ENCODE measurements at places on chromosomes 11 and 22.

DNA sequence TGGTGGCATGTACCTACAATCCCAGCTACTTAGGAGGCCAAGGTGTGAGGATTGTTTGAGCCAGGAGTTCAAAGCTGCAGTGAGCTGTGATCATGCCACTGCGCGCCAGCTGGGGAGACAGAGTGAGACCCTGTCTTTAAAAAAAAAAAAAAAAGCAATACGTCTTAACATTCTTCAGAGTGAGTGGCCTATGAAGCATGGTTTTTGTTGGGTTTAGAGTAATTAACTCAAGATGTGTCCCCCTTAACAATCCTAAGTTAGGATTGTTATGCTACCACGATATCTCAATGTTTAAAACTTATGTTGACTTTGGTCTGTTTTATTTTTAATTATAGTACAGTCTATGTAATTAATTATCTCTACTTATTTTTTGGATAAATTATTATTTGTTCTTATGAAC is 156.1 kb downstream of the HIPK3 start:
- DNase-seq: no peak

DNA sequence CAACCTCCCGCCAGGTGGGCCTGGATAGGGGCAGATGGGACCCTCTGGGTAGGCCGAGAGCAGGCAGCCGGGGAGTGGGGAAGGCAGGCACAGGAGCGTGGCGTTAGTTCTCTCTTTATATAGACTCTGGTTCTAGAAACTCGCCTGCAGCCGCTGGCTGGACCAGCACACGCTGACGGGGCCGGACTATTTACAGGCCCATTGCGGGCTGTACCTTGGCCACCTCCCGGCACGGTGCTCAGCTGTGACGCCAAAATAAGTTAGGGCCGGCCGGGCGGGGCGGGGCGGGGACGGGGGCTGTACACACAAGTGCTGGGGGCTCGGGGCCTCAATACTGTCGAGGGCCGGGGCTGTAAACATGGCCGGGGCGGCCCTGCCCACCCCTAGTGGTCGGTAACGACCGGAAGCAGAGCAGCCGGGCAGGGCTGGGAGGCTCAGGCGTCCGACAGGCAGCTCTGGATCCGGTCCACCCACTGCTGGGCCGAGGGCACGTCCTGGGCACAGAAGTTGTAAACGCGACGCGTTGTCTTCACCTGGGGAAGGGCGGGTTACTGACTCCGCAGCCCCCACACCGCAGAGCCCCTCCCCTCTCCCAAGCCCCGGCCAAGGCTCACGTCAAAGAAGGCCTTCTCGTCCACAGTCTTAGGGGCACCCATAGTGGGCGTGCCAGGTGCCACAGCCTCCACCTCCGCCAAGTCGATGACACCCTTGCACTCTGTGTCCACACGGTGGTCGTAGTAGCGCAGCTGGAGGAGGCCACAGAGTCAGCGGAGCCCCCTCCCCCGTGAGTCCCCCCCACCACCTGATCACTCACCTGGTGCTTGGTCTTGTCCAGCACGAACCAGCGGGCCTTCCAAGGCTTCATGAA is 27.9 kb downstream of the SBF1 start:
- DNase-seq: no peak

GRCh38 chr22:50270666-50271394 is 650 bp upstream of the MAPK11 start:
- peak; percentile 55 for DNase-seq

DNA sequence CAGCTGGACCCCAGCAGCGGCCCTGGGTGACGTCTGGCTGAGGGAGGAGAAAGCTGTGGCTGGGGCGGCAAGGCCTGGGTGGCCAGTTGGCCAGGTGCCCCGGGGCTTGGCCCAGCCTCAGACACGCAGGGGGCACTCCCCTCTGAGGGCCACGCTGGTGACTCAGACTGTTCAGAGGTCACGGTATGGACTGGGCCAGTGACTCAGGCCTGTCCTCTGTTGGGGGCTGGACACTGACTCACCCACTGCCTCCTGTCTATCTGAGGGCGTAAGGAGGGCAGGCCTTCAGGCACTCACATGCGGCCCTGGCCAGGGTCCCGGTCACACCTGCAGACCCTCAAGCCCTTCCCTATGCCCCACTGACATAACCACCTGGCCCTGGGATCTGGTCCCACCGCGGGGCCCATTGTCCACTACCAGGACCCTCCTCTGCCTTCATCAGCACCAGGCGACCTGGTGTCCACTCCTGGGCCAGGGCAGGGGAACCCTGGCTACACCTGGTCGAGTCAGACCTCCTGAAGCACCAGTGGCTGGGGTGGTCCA is 3.7 kb upstream of the MUC5AC start:
- no peak for DNase-seq

DNA sequence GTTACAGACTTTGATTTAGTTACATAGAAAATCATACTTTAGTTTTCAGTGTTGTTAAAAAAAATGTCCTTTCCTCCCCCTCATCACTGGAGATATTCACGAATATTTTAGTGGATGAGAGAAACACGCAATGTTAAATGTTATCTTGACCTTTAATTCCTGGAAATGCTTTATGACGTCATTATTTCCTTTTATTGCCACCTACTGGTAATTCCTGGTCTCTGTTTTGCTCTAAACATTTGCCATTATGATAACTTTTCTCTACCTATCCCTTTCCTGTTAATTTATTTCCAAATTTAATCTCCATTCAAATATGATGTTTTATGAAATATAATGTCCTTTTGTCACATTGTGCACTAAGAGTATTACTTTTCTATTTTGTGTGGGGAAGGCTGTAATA is 770.6 kb downstream of the FAM181B start:
- DNase-seq: no peak

- DNase-seq: peak; percentile 64
Measured at GRCh38 chr11:118342503-118343161, at the start of gene CD3D. TSS of gene CD3D (minus strand) at chr11:118342705. CDS start at chr11:118342607, 98 bp downstream.

- DNase-seq: no peak
Measured at GRCh38 chr11:81222491-81222890, 1511.2 kb downstream of the FAM181B start.

GRCh38 chr22:31089160-31090100 is 8.3 kb downstream of the SMTN start:
- DNase-seq: no peak

DNA sequence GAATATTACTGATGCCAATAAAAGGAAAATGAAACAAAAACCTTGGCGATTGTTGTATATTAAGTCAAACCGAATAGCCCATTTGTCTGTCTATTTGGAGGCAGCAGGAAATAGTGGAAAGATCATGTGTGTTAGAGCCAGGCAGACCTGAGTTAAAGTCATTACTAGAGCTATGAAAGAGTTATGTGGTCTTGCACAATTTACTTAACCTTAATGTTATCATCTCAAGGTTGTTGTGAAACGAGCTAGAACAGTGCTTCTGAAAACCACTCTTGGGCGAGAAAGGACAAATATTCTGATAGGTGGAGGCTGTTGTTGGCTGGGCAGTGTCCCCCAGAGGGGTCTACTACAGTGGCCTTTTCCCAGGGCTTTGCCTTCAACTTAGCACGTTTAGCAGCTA is 60.0 kb upstream of the NUP160 start:
- no peak for DNase-seq

GRCh38 chr11:64474680-64475079 is 115.7 kb downstream of the RPS6KA4 start:
- DNase-seq: no peak

DNA sequence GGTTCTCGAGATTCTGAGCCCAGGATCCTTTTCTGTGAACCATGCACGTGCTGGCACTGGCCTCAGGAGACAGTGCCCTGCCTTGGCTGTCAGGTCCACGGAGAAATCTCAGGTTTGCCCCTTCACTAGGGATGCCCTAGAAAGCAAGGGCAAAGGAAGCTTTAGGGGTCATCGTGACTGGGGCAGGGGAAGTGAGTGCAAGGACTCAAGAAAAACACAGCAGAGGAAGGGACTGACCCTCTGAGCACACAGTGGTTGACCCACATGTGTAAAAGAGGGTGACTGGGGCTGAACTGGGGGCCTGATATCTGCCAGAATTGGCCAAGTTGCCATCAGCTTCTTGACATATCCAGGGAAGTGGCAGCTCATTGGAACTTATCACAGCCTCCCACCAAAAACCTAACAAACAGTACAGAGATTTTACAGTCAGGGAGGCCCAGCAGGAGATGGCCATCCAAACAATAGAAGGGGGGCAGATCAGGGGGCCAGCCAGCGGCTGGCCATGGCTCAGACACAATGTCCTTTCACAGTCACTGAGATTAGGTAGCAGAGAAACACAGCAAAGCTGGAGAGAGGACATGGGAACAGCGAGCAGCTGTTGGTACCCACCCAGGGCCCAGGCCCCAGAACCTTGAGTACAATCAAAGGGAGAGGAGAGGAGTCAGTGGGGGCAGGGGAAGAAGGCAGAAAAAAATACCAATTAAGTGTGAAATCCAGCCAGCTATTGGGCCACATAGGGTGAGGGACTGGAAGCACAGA is 4.4 kb downstream of the TMEM121B start:
- DNase-seq: no peak

DNA sequence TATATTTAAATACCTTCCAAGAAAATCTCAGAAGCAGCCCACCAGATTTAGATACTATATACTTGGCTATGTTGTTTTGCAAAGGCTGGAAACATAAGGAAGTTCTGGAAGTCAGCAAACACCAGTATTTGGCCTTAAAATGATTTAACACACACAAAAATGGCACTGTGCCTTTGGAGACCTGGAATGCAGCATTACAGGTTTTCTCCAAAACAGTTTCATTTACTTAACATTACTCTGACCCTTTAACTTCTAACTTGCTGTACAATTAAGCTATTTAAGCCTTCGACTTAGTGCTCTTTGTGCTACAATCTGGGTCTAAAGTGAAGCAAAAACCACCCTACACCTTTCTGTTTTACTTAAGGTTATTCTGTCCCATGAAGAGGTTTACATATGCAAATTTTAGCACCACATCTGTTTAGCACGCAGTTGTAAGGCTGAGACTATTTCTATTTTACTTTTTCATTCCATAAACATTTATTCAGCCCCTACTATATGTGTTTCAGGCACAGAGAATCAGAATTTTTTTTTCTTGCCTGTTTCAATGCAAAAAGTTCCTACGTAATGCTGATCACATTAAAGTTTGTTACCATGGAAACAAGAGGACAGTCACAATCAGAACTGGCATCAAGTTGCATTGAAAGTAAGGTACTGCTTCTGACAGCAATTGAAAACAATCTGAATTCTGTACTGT is 70.3 kb downstream of the MAML2 start:
- DNase-seq: no peak

- peak; percentile 27 for DNase-seq
Measured at GRCh38 chr22:27801616-27802345, at the start of gene MN1. TSS of gene MN1 (minus strand) at chr22:27801756. CDS start at chr22:27800543, 1,213 bp downstream.

DNA sequence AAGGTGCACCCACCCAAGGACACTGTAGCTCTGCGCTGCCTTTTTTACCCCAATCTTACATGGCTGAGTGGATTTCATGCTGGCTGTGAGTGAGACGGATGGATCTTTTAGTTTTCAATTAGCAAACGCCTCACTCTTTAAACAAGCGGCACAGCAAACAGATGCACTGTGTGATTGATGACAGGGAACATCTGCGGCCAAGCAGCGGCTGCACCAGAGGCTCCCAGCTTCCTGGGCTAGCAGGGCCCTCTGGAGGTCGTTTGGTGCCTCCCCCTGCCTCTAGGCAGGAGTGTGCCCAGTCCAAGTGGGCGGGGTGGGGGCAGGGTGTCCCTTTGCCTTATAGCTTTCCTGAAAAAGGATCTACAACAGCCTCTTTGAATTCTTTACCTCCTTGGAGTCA is 2.1 kb upstream of the DRD2 start:
- DNase-seq: no peak

DNA sequence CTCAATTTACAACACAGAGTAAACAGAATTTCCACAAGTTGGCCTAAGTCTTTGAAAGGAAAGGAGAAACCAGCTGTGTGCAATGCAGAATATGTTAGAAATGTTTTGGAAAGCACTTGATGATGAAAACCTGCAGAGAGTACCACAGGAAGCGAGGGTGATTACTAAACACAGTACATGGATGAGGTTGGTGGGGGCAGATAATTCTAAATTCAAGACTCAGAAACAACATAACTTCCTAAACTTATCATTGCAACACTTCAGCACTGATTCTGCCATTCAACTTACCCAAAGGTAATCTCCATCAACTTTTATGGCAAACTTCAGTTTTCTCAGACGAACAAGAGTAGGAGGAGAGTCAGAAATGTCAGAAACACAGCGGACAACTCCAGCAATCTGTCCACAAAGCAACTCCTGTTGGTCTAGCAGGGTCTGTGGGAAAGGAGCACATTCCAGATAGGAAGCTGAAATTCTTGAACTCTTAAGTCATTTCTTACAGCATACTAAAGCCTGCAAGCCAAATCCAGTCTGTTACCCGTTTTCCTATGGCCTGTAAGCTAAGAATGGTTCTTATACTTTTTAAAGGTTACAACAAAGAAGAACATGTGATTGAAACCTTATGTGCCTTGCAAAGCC is 6.8 kb downstream of the HPS4 start:
- DNase-seq: no peak

DNA sequence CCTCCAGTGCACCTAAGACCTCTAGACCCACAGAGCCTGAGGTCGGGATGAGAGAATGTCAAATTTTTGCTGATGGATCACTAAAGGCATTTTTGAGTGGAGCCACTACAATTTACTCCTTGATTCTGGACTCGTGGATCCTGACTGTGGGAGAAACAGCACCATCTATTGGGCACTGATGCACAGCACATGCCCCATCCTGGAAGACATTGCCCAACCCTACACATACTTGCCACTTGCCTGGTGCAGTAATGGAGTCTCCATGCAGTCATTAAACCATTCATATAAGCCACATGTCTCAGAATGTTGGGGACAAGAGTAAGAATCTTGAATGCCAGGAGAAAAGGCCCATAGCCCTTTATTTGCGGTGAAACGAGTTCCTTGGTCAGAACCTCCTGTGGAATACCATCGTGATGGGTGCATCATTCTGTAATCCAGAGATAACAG is 103.9 kb downstream of the GGTLC2 start:
- DNase-seq: no peak

GRCh38 chr11:6657346-6657745 is 1.7 kb upstream of the DCHS1 start:
- DNase-seq: no peak

DNA sequence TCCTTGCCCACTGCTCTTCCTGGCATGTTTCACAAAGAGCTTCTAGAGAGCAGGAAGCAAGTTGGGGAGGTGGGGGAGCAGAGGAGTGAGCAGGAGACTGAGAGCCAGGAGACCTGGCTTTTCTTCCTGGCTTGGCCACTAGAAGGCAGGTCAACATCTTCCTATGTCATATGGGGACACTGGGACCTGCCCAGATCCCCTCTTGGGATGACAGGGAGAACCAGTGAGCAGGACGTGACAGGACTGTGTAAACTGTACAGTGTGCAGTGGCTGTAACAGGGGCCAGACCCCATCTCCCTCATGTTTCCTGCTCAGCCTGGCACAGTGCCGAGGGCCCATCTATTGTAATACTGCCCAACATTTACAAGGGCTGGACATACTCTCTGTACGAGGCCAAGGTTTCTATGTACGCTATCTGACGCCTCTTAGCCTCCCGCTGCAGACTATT is 29.4 kb downstream of the GDPD5 start:
- no peak for DNase-seq

GRCh38 chr11:125072218-125072960 is 9.3 kb downstream of the SLC37A2 start:
- no peak for DNase-seq

Measured in T follicular helper cell (primary cell).